ENCODE measurements at places on chromosomes 3 and 15.
A peak's percentile ranks its signal among the peaks of the same experiment; 100 is the strongest.

GRCh38 chr3:49803465-49804140, 542 bp downstream of the INKA1 start:
- peak; percentile 58 for DNase-seq

- no peak for DNase-seq
Observed at GRCh38 chr3:44522494-44522933, 32.5 kb upstream of the ZKSCAN7 start.

DNA sequence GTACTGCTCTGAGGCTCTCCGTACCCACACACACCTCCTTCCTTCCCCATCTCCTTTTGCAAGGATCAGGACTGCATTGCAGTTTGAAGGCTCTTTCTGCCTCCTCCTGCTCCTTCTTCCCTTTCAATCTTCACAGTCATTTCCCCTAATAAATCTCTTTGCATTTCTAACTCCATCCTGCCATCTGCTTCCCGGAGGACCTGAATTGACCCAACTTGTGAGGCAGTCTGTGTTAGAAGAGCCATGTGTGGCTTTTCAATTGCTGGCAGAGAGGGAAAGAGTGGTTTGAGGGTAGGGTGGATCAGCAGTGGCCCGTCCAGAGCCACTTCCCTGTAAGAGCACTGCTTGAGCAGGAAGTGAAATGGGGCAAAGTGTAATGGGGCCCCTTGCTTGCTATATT, 35.8 kb downstream of the ANAPC13 start:
- no peak for DNase-seq

GRCh38 chr3:38245930-38246329, 19.7 kb upstream of the SLC22A13 start:
- DNase-seq = no peak

Measured in fibroblast of gingiva (primary cell).